NCI-H2081 (cell line): ENCODE measurements at places on chromosomes 5 and 9.

- no peak for DNase-seq
Measured at GRCh38 chr5:73437777-73438644, 10.6 kb downstream of the FOXD1 start.

DNA sequence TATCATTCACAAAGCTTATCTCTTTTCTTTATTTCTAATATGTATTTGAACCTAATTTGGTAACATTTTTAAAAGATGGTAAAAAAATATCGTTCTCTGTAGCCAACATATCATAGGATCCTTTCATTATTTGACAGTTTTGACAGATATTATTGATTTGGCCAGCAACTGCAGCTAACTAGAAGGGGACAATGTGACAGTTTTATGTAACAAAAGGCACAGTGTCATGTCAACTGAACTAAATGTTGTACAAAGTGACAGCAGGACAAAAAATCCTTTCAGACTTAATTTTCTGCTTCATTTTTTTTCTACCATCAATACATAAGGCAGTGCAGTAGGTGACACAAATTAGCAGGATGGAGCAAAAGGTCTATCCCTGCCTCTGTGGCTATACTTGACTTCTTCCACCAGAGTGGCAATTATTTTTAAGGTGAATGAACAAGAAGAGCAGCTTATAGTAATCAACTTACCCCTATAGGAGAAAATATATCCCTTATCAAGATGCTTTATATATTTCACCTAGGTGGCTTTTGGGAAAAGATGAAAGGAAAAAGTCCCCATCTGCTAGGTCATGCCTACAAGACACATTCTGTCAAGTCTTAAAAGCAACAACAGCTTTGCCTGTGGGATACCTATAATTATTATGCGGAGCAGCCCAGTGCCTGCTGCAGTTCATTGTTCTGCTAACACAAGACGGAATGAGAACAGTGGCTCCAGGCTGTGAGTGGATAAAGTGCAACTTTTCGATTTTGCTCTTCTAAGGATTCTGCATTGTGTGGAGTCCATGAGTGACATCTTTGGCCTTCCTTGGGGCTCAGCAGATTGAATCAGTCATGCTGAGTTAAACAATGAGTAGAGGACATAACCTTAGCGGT lies 694.9 kb downstream of the ISL1 start:
- peak; percentile 80 for DNase-seq

GRCh38 chr5:67015541-67016191 lies 180.9 kb downstream of the CD180 start:
- no peak for DNase-seq

DNA sequence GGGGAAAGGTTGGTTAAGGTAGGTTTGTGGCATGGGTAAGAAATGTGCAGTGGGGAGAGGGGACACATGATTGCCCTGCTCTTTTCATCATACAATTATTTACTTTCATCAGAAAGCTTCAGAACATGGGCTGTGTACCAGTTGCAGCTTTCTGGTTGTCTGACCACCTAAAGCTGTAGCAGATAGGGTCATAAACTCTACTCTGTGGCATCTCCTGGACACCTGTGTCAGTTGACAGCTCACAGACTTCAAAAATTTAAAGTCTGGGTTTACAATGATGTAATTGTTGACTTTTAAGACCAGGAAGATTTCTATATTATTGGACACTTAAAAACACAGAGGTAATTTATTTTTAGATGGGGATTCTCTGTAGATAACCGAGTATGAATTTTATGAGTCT lies 222.7 kb upstream of the PRR16 start:
- DNase-seq, result no peak

- DNase-seq, result peak; percentile 64
Measured at GRCh38 chr5:140827704-140828361, at the start of gene PCDHA6. PCDHA6 (plus strand) TSS chr5:140827960; CDS start chr5:140828092, 132 bp downstream.

DNA sequence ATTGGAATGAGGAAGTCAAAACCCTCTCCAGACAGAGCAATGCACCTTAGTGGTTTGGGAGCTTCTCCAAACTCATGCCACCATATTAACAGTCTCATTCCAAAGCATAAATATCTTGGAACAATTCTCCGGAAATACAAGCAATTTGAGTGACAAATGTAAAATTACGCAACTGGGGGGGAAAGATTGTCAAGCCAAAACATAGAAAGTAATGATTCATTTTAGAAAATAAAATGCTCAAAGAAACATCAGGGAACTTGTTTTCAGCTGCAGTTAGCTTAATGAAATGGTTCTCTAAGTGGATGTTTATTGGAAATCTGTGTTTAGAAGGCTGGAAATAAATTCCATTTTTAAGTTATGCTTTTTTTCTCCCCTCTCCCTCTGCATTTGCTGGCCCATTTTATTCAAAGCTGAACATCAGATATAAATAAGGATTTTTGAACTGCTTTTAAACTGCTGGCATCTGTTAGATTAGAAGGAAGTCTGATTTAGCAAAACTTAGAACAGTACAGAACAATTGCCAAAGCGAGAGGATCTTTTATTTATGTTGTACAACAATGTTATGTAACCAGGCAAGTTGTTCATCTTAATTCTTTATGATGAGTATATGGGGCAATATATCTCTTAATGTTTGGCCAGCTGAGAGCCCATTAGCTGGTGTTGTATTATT lies 551.9 kb downstream of the PRELID2 start:
- DNase-seq, result no peak
